ENCODE measurements at places on chromosomes 16 and 17.

DNA sequence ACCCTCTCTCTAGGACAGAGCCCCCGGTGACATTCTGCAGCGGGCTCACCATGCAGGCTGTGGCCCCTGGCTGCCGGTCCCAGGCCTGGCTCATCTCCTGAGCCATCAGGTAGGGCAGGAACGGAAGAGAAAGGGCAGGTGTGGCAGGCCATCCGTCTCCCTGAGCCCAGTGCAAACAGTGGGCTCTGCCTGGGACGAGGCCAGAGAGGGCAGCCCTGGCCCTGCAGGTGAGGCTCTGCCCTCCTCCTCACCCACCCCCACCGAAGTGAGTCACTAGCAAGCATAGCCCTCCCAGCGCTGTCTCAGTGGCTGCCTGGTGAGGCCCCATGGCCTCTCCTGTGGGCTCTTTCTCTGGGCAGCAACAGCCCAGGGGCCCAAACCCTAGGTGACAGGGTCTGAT is 14.5 kb downstream of the OTOP3 start:
- DNase-seq = no peak

GRCh38 chr17:82495844-82496528 is 23.5 kb upstream of the FOXK2 start:
- no peak for DNase-seq

DNA sequence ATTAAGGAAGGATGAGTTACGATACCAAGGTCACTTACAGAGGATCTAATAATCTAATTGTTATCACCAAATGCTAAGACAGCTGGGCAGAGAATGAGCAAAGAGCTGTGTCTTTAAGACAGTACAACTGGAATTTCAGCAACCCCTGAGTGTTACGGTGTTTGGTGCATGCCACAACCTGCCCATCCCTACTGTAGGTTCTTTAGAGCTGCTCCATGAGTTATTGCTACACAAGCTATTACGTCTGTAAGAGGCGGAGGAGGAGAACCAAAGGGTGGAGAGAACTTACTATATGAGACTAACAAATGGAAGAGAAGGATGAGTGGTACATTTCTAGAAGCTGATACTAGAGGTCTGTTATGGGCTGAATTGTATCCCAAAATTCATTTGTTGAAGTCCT is 14.2 kb upstream of the C17orf78 start:
- no peak for DNase-seq

DNA sequence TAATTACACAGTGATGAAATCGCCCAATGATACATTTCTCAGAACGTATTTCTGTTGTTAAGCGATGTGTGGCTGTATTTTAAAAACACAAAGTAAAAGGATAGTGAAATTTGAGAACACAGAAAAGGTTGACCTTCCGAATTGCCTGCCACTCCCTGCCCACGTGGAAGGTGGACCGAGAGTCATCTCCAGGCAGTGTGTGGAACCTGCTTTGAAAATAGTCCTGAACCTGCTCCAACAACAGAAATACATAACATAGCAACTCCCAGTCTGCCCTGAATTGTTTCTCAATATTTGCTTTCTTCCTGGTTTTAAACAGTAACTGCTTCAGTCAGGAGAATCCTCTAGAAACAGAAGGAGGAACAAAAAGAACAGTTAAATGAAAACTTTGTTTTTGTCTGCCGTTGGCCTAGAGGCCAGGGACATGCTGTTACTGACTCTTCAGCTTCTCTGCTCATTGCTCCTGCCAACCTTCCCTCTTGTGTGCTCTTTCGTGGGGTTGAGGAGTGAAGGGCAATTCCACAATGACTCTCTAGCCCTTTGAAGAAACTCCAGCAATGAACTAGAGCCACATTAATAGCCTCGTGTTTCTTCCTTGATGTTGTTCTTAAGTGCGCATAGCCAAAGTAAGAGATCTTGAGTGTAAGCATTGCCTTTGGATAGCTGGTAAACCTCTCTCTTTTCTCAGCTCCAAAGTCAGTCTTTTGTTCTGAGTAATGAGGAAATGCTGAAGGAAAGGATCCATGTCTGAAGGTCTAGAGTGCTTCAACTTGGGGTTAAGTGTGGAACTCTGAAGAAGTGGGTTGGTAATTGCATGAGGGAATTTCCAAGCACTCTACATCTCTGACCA is 452.5 kb upstream of the CCL2 start:
- DNase-seq = no peak

GRCh38 chr16:72884573-72884972 is 163.4 kb downstream of the ZFHX3 start:
- DNase-seq = no peak

DNA sequence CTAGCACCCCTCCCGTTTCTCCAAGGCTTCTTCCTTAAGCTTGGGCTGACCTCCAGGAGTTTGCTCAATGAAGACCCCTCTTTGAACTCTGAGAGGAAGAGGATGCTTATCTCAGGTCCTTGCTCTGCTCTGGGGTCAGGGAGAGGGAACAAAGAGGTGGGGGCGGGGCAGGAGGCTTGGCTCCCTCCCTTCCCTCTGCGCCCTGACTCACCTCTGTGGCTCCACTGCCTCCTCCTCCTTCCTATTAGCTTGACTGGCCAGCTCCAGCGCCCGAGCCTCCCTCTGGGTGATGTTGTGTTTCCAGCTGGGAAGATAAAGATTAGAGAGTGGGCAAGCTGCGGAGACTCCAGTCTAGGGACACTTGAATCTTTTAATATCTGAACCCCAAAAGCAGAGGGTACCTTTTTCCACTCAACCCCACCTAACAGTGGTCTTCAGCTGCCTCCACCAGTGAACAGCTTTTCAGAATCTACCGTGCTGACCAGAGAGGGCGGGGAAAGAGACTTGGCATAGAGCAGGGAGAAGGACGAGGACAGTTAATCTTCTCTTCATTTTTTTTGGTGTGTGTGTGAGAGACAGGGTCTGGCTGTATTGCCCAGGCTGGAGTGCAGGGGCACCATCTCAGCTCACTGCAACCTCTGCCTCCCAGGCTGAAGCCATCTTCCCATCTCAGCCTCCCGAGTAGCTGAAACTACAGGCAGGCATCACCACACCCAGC is 6.7 kb downstream of the GIP start:
- DNase-seq = no peak

DNA sequence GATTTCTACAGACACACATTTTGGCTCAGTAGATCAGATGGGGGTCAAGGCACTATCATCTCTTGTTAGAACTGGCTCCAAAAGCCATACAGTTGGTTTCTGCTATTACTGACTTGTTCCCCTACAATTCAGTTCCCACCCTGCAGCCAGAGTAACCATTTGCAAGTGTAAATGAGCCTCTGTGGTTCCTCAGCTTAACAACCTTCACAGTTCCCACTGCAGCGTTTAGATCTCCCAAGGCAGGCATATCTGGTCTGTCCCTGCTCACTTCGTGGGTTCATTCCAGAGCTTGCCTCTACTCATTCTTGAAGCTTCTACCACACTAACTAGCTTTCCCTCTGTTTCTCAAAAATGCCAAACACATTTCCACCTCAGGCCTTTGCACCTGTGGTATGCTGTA is 186.1 kb downstream of the CBLN1 start:
- no peak for DNase-seq

- DNase-seq = no peak
Measured at GRCh38 chr16:70694088-70694867, 8.4 kb upstream of the MTSS2 start.

GRCh38 chr17:76726776-76727718 is at the start of gene METTL23:
METTL23 (plus strand) TSS chr17:76726839; CDS start chr17:76729711, 2,872 bp downstream.
- peak; percentile 75 for DNase-seq

GRCh38 chr17:44940768-44941167 is 6.8 kb downstream of the KIF18B start:
- no peak for DNase-seq

- no peak for DNase-seq
Measured at GRCh38 chr17:82616021-82616711, 32.1 kb downstream of the WDR45B start.

- peak; percentile 20 for DNase-seq
Measured at GRCh38 chr16:82344157-82344556, 174.1 kb upstream of the MPHOSPH6 start.

DNA sequence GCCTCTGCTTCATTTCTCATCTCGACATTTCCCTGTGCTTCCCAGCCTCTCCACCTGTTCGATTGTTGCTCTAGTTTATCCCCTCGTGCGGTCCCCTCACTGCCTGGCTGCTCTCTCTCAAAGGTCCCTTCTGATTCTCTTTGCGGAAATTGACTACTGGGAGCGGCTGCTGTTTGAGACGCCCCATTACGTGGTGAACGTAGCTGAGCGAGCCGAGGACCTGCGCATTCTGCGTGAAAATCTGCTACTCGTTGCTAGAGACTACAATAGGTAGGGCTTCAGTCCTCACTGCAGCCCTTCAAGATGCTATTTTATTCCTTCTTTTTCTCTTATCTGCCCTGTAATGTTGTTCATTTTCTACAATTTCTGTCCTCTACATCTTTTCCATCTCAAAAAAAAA is 39.4 kb downstream of the DNAH2 start:
- no peak for DNase-seq

DNA sequence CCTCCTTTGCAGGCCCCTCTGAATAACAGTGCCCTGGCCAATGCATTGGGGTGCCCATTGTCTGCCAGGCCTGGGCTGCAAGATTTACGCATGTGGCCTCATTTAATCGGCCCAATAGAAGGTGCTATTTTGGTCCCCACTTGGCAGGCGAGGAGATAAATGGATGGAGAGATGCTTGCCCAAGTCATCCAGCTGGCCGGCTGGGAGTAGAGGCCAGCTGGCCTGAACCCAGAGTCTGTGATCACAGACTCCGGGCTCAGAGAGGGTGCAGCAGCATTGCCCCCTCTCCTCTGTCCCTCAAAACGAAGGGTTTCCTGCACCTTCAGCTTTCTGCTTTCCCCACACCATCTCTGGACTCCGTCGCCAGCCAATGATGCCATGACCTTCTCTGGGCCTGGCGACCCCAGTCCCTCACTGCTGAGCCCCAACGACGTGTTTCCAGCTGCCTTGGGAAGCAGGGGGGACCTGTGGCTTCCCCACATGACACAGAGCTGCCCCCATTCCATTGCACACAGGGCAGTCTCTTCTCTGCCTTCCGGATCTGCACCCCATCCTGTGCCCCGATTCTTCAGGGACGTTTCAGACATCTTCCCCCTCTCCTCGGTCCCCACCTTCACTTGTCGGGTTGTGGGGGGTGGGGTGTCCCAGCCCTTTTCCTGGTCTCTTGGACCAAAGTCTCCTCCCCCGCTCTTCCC is 3.5 kb upstream of the ADGRG1 start:
- DNase-seq = peak; percentile 68
